ENCODE measurements at places on chromosomes 11 and 22. TPM values are rescaled to one million over a fixed set of nuclear protein-coding genes. Genes with fewer than 3 reads are reported as not detected.

OR5D18 gene
- total RNA-seq = not detected

OSM gene
- not detected for total RNA-seq

NCAPH2 gene
- total RNA-seq = 77.5 TPM

FIBIN gene
- total RNA-seq = 0.66 TPM

CYP2R1 gene
- 15.7 TPM for total RNA-seq

SLC5A1 gene
- not detected for total RNA-seq

TTLL12 gene
- total RNA-seq = 129 TPM

MDK gene
- total RNA-seq = 438 TPM

OR8B2 gene
- total RNA-seq = not detected

MUC5AC gene
- not detected for total RNA-seq

ROM1 gene
- total RNA-seq = 0.24 TPM

HEPHL1 gene
- 0.07 TPM for total RNA-seq

RAB38 gene
- 14.2 TPM for total RNA-seq

BTBD18 gene
- not detected for total RNA-seq

TMPRSS5 gene
- total RNA-seq = not detected

FAM180B gene
- total RNA-seq = not detected

UBQLNL gene
- 0.35 TPM for total RNA-seq

PDE3B gene
- 21.3 TPM for total RNA-seq

HOATZ gene
- total RNA-seq = not detected

OR2AG2 gene
- total RNA-seq = 0.31 TPM

MAPK8IP2 gene
- 3.5 TPM for total RNA-seq

KIAA1671 gene
- 27.2 TPM for total RNA-seq

DENND5A gene
- total RNA-seq = 49.1 TPM

C11orf87 gene
- total RNA-seq = 0.31 TPM

NAP1L4 gene
- total RNA-seq = 183 TPM

CLMP gene
- 22.2 TPM for total RNA-seq

MRPL49 gene
- 64.9 TPM for total RNA-seq

CARD18 gene
- not detected for total RNA-seq

RASGRP2 gene
- 34.4 TPM for total RNA-seq

OR5A1 gene
- total RNA-seq = 0.03 TPM

TRPC6 gene
- total RNA-seq = 4.4 TPM

SLC37A2 gene
- total RNA-seq = 1.0 TPM

OR2D2 gene
- total RNA-seq = 0.24 TPM

CCDC116 gene
- total RNA-seq = not detected

SELENOH gene
- total RNA-seq = 282 TPM

PNPLA3 gene
- 23.4 TPM for total RNA-seq

DERL3 gene
- 13.6 TPM for total RNA-seq

SCGB1D2 gene
- not detected for total RNA-seq

GGT1 gene
- 7.4 TPM for total RNA-seq

PKP3 gene
- total RNA-seq = 18.7 TPM

KREMEN1 gene
- total RNA-seq = 3.8 TPM

CD248 gene
- 3.8 TPM for total RNA-seq

INPP5J gene
- 11.2 TPM for total RNA-seq

LDHAL6A gene
- total RNA-seq = 0.59 TPM

HTR3B gene
- total RNA-seq = not detected

DDB1 gene
- total RNA-seq = 282 TPM

CACNA1I gene
- 2.4 TPM for total RNA-seq

CD3G gene
- not detected for total RNA-seq

APOL1 gene
- total RNA-seq = not detected

ARFGAP3 gene
- total RNA-seq = 17.7 TPM

MS4A4A gene
- total RNA-seq = not detected

FAM83F gene
- total RNA-seq = 13.5 TPM

MIOX gene
- total RNA-seq = 0.16 TPM

All from GM23338 (cell line).